Activated CD4-positive, CD25-positive, alpha-beta regulatory T cell treated with anti-CD3 and anti-CD28 coated beads, Interleukin-2, amount 50 U/mL, for 72 hours (primary cell): ENCODE measurements at places on chromosomes 7 and 10.

DNA sequence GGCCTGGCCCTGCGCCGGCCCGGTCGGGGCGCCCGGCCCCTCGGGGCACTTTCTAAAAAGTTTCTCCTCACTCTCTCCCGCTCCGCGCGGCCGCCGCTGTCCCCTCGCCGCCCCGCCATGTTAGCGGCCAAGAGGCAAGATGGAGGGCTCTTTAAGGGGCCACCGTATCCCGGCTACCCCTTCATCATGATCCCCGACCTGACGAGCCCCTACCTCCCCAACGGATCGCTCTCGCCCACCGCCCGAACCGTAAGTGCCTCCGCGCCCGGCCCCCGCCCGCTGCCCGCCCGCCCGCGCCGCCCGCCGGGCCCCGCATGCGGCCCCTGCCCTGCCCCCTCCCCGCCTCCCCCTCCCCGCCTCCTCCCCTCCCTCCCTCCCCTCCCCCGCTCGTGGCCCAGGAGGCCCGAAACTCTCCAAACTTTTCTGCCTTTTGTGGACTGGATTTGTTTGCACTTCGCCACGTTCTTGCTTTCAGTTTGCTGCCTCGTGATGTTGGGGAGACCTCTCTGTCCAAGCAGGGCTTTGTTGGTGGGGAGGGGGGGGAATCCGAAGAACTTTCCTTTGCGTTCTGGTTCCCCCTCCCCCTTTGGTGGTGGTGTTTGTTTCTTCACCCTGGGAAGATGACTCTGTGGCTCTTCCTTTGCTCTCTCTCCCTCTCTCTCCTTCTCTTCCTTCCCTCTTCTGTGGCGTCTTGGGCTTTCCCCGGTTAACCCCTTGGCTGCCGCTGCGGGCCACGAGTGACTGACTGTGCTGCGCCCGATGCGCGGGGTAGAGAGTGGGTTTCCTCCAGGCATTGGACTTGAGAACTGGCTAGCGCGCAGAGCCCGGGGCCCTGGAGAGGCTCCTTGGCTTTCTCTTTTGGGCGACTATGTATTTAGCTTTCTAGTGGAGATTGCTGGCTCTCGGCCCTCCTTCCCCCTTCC, 1.6 kb downstream of the TCF7L2 start:
- no peak for DNase-seq

DNA sequence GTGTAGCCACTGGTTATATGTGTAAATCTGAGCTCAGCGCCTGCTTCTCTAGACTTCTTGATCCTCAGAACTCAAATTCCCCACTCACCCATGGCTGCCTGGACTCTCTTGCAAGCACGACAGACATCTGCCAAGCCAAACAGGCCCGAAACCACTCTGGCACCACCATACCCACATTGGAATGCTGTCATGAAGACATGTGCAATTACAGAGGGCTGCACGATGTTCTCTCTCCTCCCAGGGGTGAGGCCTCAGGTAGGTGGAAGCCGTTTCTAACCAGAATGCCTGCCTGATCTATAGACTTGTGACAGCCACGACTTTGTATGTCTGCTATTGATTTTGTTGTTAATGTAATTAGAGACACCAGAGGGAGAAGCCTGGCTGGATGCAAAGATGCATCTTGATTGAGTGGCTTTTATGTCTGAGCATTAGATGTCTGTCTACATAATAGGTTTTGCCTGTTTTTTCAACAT, 4.0 kb downstream of the BAMBI start:
- DNase-seq, result no peak

GRCh38 chr7:134764365-134764764, 15.1 kb upstream of the CALD1 start:
- DNase-seq, result no peak

GRCh38 chr7:3011211-3011852, 32.3 kb downstream of the CARD11 start:
- no peak for DNase-seq

DNA sequence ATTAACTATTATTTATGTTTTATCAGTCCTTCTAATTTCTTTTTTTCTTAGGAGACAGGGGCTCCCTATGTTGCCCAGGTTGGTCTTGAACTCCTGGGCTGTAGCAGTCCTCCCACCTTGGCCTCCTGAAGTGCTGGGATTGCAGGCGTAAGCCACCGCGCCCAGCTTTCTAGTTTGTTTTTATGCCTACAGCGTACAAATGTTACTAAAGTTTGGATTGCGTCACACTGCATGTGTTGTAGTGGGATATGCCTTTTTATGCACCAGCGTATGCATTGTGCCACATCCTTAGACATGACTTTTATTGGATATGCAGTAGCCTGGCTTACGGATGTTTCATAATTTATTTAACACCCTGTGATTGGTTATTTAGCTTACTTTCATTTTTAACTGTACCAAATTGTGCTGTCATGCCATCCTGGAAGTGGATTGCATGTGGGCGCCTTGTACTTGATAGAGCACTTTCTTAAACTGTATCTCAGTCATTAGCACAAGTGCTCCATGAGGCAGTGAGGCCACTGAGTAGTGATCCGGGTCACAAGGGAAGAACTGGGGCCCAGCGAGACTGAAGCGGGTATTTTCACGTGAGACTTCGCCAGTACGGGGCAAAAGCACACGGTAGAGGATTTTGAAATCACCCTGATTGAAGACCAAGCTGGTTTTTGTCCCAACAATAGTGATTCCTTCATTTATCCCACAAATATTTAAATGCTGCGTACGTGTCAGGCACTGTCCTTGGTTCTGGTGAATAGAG, 165.0 kb downstream of the MGMT start:
- DNase-seq, result no peak

DNA sequence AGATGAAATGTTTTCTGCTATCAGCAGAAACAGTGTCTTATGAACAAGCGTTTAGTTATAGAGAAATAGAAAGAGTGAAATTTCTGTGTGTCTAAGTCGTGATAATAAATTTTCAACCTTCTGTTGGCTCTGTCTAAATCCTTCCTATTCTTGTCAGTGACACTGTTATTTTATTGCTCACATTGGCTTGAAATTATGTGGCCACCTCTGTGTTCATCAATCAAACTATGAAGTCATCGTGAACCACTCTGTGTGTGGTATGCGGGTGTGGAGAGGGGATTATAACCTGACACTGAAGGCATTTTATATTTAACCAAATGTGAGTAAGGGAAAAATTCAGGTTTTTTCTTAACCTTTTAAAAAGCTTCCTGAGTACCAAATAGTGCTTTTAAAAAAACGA, 12.3 kb downstream of the AOAH start:
- DNase-seq, result no peak

- no peak for DNase-seq
Measured at GRCh38 chr10:101558671-101559595, 29.1 kb downstream of the POLL start.

- DNase-seq, result no peak
Measured at GRCh38 chr10:12376211-12376610, 26.9 kb downstream of the CAMK1D start.

DNA sequence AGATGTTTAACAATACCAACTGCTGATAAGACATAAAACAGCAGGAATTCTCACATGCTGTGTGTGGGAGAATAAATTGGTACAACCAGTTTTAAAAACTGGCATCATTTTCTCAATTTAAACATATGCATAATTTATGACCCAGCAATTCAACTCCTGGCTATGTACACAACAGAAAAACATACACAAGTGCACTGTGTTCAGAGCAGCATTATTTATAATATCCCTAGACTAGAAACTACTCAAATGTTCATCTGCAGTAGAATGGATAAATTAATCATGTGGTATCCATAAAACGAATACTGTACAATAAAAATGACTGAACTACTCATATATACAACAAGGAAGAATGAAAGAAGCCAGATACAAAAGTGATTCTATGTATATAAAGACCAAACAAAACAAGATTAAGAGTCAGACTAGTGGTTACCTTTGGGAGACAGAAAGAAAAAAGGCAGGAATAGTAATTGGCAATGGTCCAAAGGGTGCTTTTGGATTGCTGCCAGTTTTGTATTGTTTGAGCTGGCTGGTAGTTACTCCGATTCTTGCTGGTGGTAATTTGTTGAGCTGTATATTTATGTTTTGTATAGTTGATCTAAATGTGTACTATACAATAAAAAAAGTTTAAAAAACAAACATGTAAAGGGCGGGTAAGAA, 306.0 kb downstream of the TFEC start:
- DNase-seq, result no peak

GRCh38 chr7:50149369-50149768, 56.3 kb upstream of the ZPBP start:
- no peak for DNase-seq

- no peak for DNase-seq
Measured at GRCh38 chr7:27678617-27679260, 16.1 kb upstream of the HIBADH start.

GRCh38 chr7:158596309-158596708, 8.7 kb upstream of the PTPRN2 start:
- DNase-seq, result no peak

DNA sequence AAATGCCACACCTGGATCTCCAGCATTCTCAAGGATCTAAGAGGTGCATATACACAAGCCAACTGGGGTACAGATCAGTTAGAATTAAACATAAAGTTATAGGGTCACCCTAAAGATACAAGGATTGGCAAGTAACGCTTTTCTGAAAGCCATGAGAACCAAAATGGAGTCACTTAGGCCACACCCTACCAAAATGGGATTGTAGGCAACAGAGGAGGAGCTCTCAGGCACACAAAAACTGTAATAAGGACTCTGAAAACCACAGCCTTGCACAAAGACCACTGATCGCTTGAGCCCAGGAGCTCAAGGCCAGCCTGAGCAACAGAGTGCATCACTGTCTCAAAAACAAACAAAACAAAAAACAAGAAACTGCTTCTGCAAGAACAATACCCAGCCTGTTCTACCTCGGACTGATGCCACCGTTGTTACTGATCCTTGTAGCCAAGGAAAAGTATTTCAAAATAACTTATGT, 35.5 kb downstream of the SVOPL start:
- no peak for DNase-seq

DNA sequence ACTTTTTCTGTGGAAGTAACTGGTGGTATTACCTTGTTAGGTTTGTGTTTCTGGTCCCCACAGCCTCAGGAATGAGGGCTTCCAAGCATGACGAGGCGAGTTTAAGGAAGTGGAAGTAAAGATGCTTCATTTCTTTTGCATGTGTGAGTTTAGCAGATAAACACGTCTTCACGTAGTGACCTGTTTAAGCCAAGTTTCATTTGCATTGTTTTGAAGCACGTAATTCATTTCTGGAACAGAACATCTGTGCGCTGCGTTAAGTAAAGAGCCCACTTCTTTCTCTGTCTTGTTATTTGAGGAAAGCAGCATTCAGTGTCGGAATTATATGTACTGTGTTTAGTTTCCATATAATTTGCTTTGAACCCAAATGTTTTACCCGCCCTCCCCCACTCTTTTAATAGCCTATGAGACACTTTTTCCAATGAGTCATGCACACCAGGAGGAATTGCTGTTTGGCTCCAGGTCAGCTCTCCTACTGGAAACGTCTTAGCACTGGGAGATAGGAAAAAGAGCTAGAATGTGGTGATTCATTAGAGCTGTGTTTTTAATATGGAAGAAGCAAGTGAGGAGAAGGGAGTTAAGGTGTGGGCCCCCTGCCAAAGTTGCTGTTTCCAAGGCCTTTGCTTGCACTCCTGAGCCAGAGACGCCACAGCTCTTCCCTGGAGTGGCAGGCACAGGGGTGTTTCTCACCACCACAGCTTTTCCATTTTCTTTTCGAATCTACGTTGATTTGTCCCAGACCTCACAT, 36.7 kb downstream of the BTBD16 start:
- no peak for DNase-seq

GRCh38 chr7:158166386-158167340, 421.0 kb downstream of the PTPRN2 start:
- no peak for DNase-seq

DNA sequence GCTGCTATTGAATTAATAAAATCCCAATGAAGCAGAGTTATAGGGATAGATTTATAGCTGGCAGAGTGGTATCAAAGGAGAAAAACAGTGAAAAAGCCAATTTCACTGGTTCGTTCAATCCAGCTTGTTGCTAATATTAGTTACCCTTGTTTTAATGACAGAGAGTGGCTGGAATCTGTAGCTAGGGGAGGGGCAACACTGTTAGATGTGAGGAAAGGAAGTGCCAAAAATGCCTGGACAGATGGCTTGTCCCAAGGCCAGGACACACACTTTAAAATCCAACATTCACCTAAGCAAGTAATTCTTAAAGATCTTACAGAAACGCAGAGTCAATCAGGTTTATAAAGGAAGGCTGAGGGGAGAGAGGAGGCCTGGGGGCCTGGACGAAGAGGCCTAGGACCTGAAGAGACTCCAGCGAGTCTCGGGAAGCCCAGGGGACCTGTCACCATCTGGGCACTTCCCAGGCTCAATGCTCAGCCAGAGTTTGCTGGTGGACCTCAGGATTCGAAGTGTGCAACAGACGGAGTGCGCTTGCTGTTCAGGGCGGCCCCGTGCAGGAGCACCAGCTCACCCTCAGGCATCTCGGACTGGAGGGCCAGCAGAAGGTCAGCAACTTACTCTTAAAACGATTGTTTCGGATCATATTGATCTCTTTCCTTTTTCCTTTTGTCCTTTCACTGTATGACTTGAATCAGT, 36.7 kb downstream of the TMEM248 start:
- DNase-seq, result no peak

DNA sequence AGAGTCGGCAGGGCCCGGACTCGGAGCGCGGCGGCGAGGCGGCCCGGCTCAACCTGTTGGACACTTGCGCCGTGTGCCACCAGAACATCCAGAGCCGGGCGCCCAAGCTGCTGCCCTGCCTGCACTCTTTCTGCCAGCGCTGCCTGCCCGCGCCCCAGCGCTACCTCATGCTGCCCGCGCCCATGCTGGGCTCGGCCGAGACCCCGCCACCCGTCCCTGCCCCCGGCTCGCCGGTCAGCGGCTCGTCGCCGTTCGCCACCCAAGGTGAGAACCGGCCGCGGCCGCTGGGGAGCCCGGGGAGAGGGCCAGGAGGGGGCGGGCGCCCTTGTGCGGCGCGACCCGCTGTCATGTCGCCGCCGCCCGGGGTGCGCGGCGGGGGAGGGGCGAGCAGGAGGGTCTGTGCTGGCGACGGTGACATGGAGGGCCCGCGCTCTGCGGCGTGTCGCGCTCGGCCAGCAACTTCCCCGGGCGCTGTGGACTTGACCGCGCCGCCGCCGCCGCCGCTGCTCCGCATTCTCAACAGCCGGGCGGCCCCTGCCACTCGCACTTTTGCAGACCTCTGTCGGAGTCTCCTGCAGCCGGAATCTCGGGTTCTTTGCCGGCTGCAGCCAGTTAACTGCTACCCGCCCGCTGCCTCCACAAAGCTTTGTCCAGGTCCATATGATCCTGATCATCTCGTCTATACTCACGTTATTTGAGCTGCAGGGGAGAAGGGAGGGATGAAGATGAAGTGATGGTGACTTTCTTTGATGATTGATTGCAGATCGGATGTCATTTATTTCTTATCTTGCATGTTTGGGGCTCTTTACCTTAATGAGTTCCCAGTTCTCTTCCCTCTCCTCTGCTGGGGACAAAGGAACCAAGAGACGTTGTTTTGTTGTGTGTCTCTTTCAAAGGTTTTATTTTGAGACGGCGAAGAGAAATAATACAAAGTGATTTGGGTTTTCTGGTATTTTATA, 869 bp downstream of the TRIM24 start:
- DNase-seq, result peak; percentile 65
